Right renal cortex interstitium (tissue), 3 donors: ENCODE measurements at places on chromosomes 11 and 22.

- DNase-seq, result no peak
These were observed 2.8 kb upstream of the NARS2 start for GRCh38 chr11:78577495-78577894.

DNA sequence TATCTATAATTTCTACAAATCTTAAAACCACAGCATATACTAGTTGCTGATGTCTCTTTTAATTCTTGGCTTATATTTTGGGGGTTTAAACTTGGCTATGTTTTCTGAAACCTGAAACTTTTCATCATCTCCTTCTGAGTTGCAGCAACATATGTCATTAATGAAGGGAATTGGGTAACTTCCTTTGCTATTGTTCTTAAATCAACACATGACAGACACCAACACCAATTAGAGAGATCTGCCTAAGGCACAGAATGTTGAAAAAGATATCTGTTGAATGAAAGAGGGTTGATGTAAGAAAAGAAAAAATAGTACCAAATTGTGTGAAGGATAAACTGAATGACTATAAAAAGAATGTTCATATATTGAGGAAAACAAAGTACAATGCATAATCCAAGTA, 10.3 kb upstream of the GAS2 start:
- no peak for DNase-seq

GRCh38 chr11:132631989-132632388, 900.3 kb downstream of the OPCML start:
- no peak for DNase-seq

DNA sequence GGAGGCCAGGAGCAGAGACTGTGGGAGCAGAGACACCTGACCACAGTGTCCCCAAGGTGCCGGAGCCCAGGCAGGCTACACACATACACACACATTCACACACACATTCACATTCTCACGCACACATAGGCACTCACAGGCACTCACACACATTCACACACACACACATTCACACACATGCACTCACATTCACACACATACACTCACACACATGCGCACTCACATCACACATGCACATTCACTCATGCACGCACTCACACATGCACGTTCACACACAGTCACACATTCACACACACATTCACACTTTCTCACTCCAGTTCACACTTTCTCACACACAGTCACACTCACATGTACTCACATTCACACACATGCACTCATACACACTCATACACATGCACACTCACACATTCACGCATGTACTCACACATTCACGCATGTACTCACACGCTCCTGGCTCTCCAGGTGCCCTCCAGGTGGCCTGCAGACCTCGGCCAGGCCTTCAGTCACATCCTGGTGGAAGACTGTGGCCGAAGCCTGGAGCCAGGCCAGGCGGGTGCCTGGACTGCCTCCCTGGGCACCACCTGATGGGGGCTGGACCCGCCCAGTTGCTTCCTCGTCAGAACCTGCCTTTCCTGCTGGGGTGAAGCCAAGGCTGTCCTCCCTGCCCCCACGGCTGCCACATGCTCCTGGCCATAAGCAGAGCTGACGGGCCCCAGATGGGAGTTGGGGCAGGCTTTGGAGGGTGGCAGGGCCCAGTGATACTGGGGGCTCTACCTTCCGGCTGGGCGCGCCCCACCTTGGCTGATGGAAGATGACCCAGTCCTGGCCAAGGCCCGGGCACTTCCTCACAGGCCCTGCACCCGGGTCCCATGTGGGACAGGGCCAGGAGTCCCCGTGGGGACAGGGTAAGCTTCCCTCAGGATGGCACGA, 89.5 kb downstream of the WNT7B start:
- DNase-seq, result no peak

DNA sequence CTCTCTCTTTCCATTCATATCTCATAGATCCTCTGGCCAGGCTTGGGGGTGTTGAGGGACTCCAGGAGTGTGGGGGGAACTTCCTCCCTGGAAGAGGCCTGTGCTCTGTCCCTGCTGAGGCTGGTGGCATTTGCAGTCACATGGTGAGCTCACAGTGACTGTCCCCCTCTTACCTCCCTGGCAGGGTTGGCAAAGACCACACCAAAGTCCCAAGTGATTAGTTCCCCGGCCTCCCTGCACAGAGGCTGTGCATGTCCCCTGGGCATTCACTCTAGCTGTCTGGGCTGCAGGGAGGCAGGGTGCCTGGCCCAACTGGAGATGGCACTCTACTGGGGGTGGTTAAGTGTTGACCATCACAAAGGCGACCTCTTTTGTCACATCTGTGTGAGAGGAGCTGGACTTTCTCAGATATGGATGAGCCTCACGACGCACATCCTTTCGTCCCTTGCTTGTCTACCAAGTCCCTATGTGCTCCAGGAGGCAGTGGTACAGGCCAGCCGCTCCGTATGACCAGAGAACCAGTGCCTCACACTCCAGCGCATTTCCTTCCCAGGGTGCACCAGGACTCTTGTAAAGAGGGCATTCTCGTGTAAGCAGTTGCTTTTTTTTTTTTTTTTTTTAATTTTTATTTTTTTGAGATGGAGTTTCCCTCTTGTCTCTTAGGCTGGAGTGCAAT, 8.8 kb downstream of the TANGO2 start:
- no peak for DNase-seq
